ENCODE measurements at places on chromosomes 2 and 18. TPM values are rescaled to one million over a fixed set of nuclear protein-coding genes. Genes with fewer than 3 reads are reported as not detected.
A peak's percentile ranks its signal among the peaks of the same experiment; 100 is the strongest.

M1AP gene
- total RNA-seq = 1.0 TPM

CDK15 gene
- 4.0 TPM for total RNA-seq

VWA3B gene
- not detected for total RNA-seq

CXCR1 gene
- total RNA-seq = not detected

DNA sequence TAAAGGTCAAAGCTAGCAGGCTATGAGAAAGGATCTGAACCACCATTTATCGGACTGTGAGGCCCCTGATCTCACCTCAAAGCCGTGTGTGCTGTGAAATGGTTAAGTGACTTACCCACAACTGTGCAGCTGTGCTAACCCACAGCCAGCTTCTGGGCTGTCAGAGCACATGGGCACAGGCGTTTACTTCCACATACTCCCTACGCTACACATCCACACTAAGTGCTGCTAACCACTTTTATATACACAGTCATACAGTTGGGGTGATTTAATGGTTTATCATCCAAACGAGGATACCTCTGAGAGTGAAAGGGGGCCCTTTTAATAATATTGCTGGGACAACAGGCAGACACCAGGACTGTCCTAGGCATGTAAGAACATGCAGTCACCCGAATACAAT is 37.3 kb downstream of the CYRIA start:
- no peak overlapping the region for H3K27ac ChIP-seq
- no peaks in the 10 kb centered on the region for H3K36me3 ChIP-seq

- H3K4me1 ChIP-seq = peaks cover 13% of the 10 kb centered on the region
- H3K4me3 ChIP-seq = peak overlapping the region; percentile 23
- H3K36me3 ChIP-seq = no peaks in the 10 kb centered on the region
- H3K27me3 ChIP-seq = peaks cover 98% of the 10 kb centered on the region
- DNase-seq = peak; percentile 15
These were observed 34.3 kb upstream of the ATP6V1B1 start for GRCh38 chr2:70901227-70902066.

GRCh38 chr2:120867290-120868241 is 131.9 kb downstream of the GLI2 start:
- H3K4me1 ChIP-seq = peaks cover 34% of the 10 kb centered on the region
- peak; percentile 75 for DNase-seq
- no peaks in the 10 kb centered on the region for H3K27me3 ChIP-seq
- H3K4me3 ChIP-seq = no peak overlapping the region

DNA sequence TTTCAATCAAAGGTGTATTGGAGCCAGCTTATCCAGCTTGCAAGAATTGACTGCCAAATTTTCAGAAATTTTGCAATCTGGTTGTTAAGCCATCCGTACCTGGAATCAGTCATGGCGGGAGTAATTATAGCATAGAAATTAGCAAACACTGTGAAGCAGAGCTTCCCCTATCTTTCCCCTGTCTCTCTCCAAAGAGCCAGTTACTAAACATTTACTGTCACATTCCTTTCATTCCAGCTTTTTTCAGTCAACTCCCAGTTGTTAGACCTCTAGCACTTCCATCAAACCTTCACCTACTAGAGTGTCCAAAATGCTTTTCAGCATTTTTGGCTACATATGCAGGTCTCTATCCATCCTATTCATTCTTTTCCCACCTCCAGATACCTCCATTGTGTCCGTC is 137.4 kb downstream of the MC4R start:
- H3K4me1 ChIP-seq = no peaks in the 10 kb centered on the region
- no peak overlapping the region for H3K27ac ChIP-seq
- no peaks in the 10 kb centered on the region for H3K36me3 ChIP-seq
- DNase-seq = no peak
- no peaks in the 10 kb centered on the region for H3K27me3 ChIP-seq

DNA sequence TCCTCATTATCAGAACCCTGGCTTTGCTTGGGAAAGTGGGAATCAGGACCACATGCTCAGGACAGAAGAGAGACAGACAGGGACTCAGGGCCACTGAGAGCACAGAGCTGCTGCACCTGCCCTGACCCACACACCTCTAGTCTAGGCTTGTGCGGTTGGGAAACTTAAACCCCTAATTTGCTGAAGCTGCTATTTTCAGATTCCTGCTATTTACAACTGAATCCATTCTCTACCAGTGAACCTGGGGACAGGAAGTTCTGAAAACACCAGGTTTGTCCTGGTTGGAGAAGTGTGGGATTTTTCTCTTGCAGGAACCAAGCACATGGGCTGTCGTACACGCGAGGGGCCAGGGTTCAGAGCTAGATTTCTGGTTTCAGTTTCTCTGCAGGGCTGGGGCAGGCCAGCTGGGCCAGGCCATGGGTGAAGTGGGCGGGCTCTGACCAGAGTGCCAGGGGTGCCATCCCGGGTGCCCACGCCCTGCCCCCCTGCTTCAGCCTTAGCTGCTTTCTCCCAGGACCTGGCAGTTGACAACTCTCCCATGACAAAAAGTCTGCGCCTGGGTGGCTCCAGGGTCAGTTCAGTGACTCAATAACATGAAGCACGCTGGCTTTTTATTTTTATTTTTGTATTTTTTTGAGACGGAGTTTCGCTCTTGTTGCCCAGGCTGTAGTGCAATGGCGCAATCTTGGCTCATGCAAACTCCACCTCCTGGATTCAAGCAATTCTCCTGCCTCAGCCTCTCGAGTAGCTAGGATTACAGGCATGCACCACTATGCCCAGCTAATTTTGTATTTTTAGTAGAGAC is 51.3 kb upstream of the SLC1A4 start:
- peaks cover under 1% of the 10 kb centered on the region for H3K27me3 ChIP-seq
- no peaks in the 10 kb centered on the region for H3K4me1 ChIP-seq
- no peak for DNase-seq
- no peaks in the 10 kb centered on the region for H3K36me3 ChIP-seq
- no peak overlapping the region for H3K27ac ChIP-seq
